ENCODE measurements at places on chromosomes 2 and 18.

- no peak for DNase-seq
Measured at GRCh38 chr2:163462993-163463392, 272.8 kb downstream of the FIGN start.

DNA sequence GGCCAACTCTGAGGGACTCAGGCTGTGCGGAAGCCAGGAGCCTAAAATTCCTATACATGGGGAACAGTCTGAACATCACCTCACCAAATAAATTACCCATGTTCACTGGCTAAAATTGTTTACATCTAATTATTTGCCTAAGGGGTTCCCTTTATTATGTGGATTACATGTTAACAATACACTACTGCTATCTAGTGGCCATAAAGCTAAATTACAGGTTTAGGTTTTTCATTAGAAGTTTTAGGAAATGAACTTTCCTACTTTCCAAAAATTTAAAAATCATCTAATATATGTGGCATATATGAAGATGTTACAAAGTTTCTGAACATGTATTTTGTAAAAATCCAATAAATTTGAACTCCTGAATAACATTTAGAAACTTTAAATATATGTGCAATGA is 40.3 kb downstream of the PLA2R1 start:
- no peak for DNase-seq

DNA sequence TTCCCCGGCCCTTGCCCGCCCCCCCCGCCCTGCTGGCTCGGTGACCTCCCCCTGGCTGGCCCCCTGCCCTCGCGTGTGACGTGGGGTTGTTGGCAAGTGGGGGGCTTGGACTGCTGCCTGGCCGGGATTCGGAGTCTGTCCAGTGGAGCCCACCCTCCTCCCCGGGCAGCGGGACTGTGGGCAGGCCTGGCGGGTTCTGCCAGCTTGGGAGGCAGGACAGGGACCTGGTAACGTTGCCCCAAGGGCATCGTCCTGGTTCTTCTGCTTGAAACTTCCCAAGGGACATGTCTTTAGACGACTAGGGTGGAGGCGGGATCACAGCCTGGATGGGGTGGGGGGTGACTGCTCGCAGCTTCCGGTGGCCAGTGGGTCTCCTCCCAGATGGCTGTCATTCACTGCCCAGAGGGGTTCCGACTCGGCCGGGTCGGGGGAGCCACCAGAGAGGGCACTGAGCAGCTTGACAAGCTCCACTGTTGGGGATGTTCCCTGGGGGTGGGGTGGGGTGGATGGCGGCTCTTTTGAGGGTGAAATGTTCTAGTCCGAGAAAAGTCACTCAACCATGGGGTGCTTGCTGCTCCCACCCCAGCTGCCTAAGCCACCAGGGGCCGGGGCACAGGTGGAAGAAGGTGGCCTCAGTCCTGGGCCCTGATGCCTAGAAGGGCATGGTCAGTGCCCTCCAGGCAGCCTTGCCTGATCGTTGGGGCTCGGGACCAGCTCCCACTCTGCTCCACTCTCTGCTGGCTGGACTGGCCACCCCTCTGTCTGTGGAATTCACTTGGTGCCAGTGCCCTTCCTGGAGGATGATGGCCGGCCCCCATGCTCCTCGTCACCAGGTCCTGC is 4.3 kb upstream of the HS6ST1 start:
- no peak for DNase-seq

DNA sequence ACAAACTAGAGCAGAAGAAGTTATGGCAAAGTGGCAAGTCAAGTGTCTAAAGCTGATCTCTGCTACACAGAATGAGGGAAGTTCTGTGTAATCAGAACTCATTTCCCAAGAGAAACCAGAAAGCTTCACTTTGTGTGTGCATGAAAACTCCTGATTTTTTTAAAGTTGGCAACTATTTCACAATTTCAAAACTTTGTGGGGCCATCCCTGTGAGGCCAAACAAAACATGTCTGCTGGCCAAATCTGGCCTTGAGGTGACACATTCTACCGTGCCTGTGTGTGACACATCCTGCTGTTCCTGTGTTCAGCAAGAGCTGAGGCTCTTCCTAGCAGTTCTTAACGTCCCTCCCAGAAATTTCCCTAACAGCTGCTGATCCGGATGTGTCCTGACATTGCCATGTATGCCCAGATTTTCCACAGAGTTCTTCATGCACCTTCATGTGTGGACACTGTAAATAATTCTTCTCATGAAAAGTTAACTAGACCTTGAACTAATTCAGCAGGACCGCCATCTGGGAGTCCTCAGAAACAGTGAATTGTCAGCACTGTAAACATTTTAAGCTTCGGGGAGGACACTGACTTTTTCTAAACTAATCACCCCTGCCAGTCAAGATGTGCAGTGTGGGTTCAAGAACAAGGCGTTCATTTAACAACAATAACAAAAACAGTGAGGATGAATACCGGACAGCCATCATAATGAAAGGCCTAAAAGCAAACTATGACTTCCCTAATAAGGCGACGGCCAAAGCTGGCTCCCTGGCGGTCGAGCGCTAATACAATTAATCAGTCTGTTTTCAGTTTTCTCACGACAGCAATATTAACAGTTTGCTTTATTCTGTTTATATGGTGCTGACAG is 99.0 kb downstream of the PLEKHM3 start:
- DNase-seq = no peak

DNA sequence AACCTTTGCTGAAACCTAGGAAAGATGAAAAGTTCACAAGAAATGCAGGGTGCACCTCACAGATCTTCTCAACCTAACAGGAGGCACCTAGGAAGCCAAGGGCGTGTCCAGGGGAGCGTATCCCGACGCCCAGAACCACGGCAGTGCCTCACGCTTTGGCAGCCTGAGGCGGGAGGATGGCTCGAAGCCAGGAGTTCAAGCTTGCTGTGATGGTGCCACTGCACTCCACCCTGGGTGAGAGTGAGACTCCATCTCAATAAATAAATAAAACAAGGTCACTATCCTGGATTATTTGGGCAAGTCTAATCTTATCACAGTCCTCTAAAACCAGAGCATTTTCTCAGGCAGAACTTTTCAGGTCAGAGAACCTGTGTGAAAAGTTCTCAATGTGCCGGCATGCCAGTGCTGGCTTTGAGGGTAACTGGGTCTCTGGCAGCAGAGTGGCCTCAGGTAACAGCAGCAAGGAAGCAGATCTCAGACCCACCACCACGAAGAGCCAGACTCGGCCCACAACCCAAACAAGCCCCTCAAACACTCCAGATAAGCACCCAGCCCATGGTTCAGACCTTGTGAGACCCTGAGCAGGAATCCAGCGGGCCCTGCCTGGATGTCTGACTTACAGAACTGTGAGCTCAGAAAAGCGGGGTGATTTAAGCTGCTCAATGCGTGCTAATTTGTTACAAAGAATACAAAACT is 11.7 kb downstream of the HSBP1L1 start:
- no peak for DNase-seq

GRCh38 chr2:203994735-203995134 is 58.2 kb downstream of the ICOS start:
- DNase-seq = no peak

Measured in stimulated activated CD8-positive, alpha-beta memory T cell treated with anti-CD3 and anti-CD28 coated beads, Interleukin-15, amount 100 ng/mL, for 1 hour (primary cell).